Muscle of arm (tissue), 14 donors: ENCODE measurements at places on chromosomes 5 and 9. TPM values are rescaled to one million over a fixed set of nuclear protein-coding genes. Genes with fewer than 3 reads are reported as not detected.

CBY3 gene
- 0.64 TPM for polyA plus RNA-seq

CATSPER3 gene
- polyA plus RNA-seq, result 0.61 TPM

GPR21 gene
- polyA plus RNA-seq, result 0.53 TPM

LCP2 gene
- 7.2 TPM for polyA plus RNA-seq

TMEM167A gene
- polyA plus RNA-seq, result 90.6 TPM

SPATA31E1 gene
- polyA plus RNA-seq, result not detected

SPTAN1 gene
- polyA plus RNA-seq, result 268 TPM

FBN2 gene
- 56.0 TPM for polyA plus RNA-seq

F12 gene
- 1.8 TPM for polyA plus RNA-seq

C6 gene
- 0.67 TPM for polyA plus RNA-seq

ZDHHC21 gene
- polyA plus RNA-seq, result 14.7 TPM
